Stimulated activated CD4-positive, alpha-beta T cell treated with anti-CD3 and anti-CD28 coated beads, Interleukin-2, amount 100 ng/mL, for 24 hours (primary cell): ENCODE measurements at places on chromosomes 12 and 14.

GRCh38 chr12:9906873-9907272, 25.3 kb downstream of the CLEC2A start:
- no peak for DNase-seq

DNA sequence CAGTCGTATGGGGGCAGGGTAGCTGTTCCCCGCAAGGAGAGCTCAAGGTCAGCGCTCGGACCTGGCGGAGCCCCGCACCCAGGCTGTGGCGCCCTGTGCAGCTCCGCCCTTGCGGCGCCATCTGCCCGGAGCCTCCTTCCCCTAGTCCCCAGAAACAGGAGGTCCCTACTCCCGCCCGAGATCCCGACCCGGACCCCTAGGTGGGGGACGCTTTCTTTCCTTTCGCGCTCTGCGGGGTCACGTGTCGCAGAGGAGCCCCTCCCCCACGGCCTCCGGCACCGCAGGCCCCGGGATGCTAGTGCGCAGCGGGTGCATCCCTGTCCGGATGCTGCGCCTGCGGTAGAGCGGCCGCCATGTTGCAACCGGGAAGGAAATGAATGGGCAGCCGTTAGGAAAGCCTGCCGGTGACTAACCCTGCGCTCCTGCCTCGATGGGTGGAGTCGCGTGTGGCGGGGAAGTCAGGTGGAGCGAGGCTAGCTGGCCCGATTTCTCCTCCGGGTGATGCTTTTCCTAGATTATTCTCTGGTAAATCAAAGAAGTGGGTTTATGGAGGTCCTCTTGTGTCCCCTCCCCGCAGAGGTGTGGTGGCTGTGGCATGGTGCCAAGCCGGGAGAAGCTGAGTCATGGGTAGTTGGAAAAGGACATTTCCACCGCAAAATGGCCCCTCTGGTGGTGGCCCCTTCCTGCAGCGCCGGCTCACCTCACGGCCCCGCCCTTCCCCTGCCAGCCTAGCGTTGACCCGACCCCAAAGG, 804 bp downstream of the GAPDH start:
- peak; percentile 83 for DNase-seq

DNA sequence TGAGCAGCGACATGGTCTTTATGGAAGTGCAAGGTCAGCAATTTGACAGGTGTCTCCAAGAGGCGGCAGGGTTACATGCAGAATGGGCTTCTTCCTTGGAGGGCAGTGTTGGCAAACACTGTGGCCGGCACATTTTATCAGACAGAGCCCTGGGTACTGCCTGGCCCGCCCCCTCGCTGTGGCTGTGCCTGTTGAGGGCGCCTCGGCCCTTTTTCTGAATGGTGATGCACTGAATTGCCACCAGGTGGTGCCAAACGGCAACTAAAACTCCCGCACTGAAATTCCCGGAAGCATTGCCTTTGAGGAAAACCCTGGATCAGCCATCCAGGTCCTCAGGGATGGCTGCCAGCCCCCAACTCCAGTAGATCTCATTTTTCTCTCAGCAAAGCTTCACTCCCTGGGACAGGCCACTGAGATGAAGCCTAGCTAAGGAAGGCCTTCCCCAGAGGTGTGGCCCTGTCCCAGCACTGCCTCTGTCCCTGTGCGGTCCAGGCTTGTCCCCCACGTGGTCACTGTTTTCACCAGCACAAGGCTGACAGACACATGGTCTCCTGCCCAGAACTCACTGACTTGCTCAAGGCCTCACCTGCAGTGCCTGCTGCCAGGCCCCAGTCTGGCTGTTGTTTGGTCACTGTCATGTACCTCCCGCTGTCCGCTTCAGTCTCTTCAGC, 73.6 kb downstream of the TESC start:
- peak; percentile 54 for DNase-seq

- DNase-seq, result no peak
These were observed 851.0 kb downstream of the TMEM121 start for GRCh38 chr14:106377432-106377831.
